ENCODE measurements at places on chromosomes 4 and X.
A peak's percentile ranks its signal among the peaks of the same experiment; 100 is the strongest.

GRCh38 chr4:76078033-76078613 is 3.6 kb downstream of the ART3 start:
- DNase-seq, result no peak

- peak; percentile 65 for DNase-seq
These were observed 93.2 kb upstream of the AP1S2 start for GRCh38 chrX:15947648-15948317.

DNA sequence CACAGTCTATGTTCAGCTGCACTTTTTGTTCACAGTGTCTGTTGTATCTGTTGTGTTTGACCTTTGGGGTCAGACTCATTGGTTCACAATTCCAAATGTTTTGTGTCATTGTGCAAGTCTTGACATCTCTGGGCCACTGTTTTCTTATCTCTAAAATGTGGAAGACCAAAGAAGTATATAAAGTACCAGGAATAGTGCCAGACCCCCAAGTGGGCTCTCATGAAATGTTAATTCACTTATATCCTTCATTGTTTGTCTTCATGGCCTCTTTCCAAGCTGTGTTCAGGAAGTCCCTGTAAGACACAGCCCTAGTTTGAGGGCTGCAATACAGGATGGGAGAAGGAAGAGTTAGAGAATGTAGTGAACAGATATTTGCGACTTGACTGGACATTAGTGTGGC is 468.3 kb upstream of the BOD1L1 start:
- DNase-seq, result no peak

- DNase-seq, result no peak
These were observed 141.4 kb upstream of the PAK3 start for GRCh38 chrX:110954428-110955100.

GRCh38 chr4:25913056-25913850 is 767 bp upstream of the SMIM20 start:
- DNase-seq, result no peak

- DNase-seq, result peak; percentile 51
These were observed 110.6 kb downstream of the DCTD start for GRCh38 chr4:182806259-182807252.

GRCh38 chr4:15917297-15917696 is 21.2 kb downstream of the FGFBP1 start:
- no peak for DNase-seq

GRCh38 chrX:124268099-124268498 is 64.4 kb upstream of the TEX13D start:
- peak; percentile 26 for DNase-seq

GRCh38 chrX:149223854-149224253 is 281.3 kb downstream of the IDS start:
- DNase-seq, result no peak

DNA sequence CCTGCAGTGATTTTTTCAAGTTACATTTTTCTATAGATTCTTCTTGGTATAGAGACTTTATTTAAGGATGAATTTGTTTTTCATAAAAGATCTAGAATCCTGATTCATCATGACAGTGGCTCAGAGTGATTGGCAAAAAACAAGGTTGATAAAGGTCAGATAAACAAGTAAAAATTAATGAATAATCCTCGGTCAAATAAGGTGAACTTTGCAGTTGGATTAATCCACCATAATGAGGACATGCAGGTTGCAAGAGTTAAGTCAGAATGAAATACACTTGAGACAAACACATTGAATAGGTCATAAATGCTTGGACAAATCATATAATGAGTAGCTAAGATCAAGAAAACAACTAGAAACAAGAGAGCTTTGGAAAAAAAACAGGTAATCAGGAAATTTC is 22.9 kb upstream of the UGT2B7 start:
- DNase-seq, result no peak

GRCh38 chr4:42641656-42642055 is 15.2 kb downstream of the ATP8A1 start:
- no peak for DNase-seq

DNA sequence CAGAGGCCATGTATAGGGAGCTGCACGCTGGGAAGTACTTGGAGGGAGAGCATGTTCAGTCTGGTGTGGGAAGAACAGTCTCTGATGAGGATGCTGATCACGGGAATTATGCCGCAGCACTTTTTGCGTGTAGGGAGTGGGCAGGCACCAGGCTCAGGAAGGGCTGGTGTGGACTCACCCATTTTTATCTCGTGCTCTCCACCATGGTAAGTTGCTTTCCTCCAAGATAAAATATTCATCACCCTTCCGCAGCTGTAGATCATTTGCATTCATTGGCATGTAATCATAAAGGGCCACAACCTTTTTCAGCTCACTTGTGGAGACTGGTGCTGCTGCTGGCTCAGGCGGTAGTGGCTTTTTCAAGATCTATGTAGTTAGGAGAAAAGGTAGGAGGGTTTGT is 11.8 kb upstream of the TIMM8A start:
- no peak for DNase-seq

DNA sequence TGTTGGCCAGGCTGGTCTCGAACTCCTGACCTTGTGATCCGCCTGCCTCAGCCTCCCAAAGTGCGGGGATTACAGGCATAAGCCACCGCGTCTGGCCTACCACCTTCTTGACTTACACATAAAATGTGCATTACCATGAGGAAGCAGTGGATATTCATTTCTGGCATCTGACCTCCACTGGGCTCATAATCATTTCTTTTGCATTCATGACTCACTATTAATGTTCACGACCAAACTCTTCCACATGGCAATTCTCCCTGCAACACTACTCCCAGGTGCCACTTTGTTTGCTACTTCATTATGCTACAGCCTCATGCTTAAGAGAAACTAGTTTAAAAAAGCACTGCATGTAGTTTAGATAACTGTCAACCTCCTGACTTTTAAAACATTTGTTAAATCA is 22.7 kb downstream of the RASGEF1B start:
- DNase-seq, result no peak

DNA sequence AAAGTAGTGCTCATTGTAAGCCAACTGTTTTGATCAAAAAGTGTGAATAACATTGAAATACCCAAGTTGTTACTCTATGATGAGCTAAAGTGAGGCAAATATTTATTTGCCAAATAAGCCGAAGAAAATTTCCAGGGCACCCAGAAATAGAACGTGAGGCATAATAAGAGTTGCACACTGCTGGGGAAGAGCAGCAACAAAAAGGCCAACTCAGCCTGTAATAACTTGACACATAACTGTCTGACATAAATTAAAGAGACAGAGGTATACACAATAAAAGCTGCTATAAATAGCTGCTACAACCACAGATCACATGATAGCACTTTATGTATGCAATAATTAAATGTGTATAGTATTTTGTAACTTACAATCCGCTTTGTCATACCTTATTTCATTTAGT is 2.0 kb upstream of the ABCB7 start:
- DNase-seq, result no peak

DNA sequence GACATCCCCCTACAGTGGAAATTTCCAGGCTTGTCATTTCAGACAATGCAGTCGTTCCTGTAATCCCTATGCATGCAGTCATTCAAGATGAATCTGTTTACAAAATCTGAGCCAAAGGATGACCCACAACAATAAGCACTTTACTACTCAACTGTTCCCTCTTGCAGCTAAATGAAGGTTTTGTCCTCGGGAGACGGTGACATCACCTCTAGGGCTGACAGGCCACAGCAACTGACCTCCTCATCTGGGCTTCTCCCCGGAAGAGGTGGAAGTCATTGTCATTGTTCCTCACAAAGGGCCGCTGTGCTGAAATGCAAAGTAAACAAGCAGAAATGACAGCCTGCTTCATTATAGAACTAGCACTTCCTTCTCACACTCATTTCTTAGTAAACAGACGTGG is 29.2 kb downstream of the CLRN2 start:
- DNase-seq, result no peak

GRCh38 chrX:17860811-17861488 is at the start of gene RAI2:
TSS of gene RAI2 (minus strand) at chrX:17861298. CDS start at chrX:17802010, 59,288 bp downstream.
- no peak for DNase-seq

DNA sequence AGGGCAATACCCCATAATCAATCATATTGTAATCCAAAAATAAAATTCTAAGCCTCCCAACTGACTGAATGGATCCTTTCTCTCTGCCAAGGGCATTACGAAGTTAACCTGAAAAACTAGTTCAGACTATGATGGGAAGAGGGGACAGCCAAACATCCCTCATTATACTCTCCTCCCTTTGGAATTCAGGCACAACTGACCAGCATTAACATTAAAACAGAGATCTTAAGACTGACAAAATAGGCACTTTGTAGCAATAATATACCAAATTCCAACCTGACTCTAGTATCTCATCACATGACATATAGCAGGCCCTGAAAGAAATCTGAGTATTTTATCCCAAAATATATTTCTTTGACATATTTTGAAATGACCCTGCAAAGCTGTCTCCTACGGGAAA is 55.0 kb upstream of the SPP1 start:
- no peak for DNase-seq

- DNase-seq, result no peak
These were observed 49.8 kb downstream of the EDNRA start for GRCh38 chr4:147530723-147531122.

DNA sequence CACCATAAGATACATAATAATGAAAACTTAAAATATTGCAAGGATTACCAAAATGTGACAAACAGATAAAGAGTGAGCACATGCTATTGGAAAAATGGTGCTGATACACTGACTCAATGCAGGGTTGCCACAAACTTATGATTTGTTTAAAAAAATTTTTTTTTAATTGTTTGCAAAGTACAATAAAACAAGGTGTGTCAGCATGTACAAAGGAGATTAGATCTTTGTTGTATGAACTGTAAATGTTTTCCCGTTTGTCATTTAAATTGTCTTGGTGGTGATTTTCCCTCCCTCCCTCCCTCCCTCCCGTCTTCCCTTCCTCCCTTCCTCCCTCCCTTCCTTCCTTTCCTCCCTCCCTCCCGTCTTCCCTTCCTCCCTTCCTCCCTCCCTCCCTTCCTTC is 31.4 kb downstream of the ANXA5 start:
- DNase-seq, result no peak

GRCh38 chr4:177569434-177569833 is 127.2 kb upstream of the AGA start:
- no peak for DNase-seq

GRCh38 chrX:2766906-2767305 is 15.1 kb downstream of the XG start:
- DNase-seq, result no peak

- no peak for DNase-seq
These were observed 46.9 kb upstream of the MSANTD1 start for GRCh38 chr4:3201718-3202702.

DNA sequence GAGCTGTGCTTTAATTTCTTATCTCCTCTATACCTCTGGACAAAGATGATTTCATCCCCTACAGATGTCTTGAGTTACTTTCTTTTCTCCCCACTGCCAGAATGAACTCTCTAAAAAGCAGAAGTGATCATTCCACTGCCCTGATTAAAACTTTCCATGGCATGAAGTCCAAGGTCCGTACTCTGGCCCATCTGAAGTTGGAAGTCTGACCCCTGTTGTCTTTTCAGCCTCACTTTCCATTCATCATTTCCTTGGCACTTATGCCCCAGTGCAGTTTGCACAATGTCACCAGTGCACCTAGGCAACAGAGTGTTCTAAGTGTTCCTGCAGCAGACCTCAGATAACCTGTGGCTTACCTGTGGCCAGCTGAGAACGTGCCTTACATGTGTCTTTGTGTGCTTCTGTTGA is 242.4 kb downstream of the FRAS1 start:
- DNase-seq, result no peak

- DNase-seq, result peak; percentile 57
These were observed 50.3 kb downstream of the TMEM165 start for GRCh38 chr4:55445921-55446577.

DNA sequence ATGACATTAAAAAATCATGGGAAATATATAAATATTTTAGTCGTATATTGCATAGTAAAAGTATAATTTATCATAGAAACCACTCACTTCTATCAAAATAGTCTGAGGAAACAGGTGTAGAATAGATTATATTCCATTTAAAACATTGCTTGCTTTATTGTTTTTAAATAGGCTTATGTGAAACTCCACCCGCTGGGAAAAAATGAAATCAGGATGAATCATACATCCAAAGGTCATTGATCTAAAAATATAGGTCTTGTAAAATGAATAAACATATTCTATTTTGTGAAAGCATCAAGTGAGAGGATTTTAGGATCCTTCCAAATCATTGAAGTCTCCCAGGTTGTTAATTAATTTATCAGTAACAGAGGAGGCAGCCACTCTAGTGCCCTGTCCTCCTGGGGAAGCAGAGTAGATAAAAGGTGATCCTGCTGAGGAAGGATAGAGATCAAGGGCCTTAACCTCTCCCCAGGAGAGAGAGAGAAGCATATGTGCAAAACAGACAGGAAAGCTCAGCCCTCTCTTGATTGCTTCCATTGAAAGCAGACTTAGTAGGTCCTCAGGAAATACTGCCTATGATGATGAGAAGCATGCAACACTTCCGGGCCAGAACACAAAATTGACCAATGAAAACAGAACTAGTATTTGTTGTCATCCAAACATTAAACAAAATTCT is 96.8 kb upstream of the MAP9 start:
- no peak for DNase-seq

- DNase-seq, result no peak
These were observed 61.0 kb downstream of the ANXA3 start for GRCh38 chr4:78612398-78613178.

GRCh38 chr4:185554365-185555126 is 19.2 kb upstream of the PDLIM3 start:
- no peak for DNase-seq

- DNase-seq, result peak; percentile 48
These were observed 177.1 kb upstream of the CENPE start for GRCh38 chr4:103375278-103375677.

DNA sequence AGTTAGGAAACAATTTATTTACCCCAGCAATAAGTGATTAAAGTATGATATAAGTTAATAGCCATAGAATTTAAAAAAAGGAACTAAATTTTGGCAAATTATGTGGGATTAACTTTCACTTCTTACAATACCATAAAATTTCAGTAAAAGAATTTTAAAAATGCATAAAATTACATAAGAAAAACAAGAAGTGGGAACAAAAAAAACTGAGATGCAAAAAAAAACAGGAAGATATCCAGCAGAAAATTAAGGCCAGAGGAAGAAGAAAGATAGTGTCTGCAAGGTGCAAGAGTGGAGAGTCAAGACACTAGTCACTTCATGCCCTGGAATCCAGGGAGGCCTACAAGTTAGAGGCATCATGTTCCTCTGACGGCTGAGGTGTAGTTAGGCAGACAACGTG is 184.2 kb downstream of the GASK1B start:
- no peak for DNase-seq

DNA sequence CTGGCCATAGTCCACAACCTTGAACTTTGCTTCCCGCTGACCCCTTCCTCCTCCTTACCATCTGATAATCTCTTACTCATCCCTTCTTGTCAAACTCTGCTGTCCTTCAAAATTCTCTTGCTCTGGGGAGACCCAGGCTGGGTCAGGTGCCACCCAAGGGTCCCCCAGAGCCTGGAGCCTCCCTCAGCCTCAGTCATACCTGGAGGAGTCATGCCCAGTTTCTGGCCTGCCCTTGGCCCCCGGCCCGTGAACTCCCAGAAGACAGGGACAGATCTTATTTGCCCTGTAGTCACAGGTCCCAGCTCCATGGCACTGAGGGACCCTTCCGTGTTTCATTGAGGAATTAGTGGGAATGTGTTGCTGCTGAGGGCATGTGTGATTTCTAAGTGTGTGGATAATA is 4.7 kb upstream of the GPR78 start:
- no peak for DNase-seq

Data from mammary epithelial cell (primary cell).